Neural progenitor cell (in vitro differentiated cells): ENCODE measurements at places on chromosomes 7 and 10.

DNA sequence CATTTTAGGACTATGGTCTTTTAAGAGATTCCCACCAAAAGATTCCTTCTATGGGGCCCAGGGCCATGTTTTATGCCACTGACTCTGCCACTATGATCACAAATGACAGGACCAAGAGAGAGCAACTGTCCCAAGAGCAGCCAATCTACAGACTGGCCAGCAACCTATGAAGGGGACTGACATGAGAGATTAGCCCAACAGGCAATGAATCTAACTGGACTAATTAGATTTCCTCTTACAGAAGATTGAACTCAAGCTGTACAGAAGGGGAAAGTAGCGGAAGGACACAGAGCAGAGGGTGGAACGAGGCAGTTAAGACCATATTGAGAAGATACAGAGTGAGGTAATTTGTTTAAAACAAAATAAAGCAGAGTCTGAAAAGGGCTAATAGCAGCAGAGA, 25.8 kb downstream of the ZNF800 start:
- DNase-seq = no peak

GRCh38 chr7:40645197-40645596, 510.4 kb downstream of the SUGCT start:
- no peak for DNase-seq

DNA sequence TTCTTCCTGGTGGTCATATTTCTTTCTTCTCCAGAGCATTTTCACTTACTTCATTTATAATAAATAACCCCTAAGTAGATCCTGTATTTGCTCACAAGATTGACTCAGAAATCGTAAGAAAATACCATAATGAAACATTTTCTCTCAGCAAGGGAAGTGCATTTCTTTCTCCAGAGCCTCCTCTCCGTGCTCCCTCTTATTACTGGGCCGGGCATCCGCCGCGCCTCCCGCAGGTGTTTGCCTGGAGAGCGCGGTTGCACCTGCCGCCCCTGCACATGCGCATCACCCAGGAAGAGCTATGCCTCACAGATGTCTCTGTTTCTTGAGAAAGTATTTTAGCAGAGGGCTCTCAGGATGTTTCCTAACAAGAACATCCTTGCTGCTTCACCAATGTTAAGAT, 509.2 kb downstream of the TCERG1L start:
- DNase-seq = no peak

- no peak for DNase-seq
These were observed 4.2 kb downstream of the GTPBP4 start for GRCh38 chr10:992467-992866.

DNA sequence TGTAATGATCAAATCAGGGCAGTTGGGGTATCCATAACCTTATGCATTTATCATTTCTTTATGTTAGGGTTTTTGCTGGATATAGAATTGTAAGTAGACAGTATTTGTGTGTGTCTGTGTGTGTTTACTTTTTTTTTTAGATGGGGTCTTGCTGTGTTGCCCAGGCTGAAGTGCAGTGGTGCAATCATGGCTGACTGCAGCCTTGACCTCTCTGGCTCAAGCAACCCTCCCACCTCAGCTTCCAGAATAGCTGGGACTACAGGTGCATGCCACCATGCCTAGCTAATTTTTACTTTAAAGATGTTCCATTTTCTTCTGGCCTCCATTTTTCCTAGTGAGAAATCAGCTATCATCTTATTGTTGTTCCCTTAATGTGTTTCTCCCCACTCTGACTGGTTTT, 10.1 kb upstream of the RHEB start:
- DNase-seq = no peak

DNA sequence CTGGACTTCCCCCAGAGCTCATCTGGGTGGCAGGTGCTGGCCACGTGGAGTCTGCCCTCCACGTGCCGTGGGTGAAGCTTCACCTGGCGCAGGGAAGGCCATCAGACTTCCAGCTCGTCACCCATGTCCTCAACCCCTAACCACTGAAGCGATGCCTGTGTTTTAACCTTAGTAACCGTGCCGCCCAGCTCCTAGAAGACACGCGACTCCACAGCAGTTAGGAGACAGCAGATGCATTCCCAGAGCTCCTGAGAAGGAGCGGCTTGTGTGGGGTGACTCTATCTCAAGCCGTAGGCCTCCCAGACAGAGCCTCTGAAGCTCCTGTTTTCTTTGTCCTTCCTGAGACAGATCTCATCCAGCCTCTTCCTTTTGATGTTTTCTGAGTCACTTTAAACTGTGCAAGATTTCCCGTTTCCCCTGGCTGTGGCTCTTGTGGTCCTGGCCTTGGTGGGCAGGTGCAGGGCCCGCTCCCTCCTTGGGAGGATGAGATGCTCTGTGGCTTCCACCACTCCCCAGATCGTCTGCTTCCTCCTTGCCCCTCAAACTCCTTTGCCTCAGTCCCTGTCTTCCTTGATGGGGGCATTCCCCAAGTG, 41.4 kb upstream of the AP5Z1 start:
- DNase-seq = no peak

DNA sequence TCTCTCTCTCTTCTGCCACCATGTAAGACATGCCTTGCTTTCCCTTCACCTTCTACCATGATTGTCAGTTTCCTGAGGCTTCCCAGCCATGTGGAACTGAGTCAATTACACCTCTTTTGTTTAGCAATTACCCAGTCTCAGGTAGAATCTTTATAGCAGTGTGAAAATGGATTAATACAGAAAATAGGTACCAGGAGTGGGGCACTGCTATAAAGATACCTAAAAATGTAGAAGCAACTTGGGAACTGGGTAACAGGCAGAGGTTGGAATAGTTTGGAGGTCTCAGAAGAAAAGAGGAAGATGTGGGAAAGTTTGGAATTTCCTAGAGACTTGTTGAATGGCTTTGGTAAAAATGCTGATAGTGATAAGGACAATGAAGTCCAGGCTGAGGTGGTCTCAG, 15.6 kb downstream of the GALNTL5 start:
- no peak for DNase-seq

DNA sequence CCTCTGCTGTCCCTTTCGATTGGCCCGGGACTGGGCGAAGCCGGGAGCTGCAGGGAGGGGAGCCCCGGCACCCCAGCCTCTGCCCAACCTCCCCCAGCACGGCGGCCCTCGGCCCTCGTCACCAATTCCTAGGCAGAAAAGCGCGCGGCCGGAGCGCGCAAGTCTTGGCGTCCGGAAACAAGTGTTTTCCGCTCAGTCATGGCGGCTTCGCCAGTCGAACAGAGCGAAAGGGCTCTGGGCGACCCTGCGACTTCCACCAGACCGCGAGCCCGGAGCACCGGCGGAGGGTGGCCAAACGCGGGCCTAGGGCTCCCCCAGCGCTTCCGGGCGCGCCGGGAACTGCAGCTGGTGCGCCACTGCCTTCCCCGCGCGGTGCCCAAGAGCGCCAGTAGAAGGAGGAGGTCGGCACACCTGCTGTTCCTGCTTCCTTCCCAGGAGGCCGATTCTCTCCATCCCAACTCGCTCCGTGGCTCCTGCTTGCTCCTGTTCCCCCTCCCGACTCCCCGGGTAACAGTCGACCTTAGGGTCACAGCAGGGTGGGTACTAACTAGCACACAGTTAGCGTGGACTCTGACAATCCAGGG, 729.9 kb downstream of the ZWINT start:
- peak; percentile 93 for DNase-seq

GRCh38 chr7:104296266-104296665, 32.1 kb upstream of the LHFPL3 start:
- no peak for DNase-seq

- no peak for DNase-seq
These were observed 179.6 kb upstream of the MKI67 start for GRCh38 chr10:128305601-128306345.

DNA sequence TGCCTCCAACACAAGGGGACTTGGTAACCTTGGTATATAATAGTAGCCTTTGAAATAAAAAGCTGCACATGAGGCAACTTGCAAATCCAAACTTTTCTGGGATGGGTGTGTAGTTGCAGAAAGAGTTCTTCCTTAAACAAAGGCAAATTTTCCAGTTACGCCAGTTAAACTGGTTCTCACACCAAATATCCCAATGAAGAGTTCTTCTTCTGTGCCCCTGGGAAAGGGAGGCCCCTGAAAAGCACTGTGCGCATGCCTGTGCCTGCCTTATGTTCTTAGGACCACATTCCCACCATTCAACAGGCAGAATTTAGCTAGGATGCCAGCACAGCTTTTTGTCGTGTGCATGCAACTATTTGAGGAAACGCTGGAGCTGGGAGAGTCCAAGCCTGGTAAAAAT, 164.8 kb upstream of the SLC25A13 start:
- peak; percentile 2 for DNase-seq

GRCh38 chr7:16051561-16052255, 365.2 kb upstream of the MEOX2 start:
- DNase-seq = no peak

DNA sequence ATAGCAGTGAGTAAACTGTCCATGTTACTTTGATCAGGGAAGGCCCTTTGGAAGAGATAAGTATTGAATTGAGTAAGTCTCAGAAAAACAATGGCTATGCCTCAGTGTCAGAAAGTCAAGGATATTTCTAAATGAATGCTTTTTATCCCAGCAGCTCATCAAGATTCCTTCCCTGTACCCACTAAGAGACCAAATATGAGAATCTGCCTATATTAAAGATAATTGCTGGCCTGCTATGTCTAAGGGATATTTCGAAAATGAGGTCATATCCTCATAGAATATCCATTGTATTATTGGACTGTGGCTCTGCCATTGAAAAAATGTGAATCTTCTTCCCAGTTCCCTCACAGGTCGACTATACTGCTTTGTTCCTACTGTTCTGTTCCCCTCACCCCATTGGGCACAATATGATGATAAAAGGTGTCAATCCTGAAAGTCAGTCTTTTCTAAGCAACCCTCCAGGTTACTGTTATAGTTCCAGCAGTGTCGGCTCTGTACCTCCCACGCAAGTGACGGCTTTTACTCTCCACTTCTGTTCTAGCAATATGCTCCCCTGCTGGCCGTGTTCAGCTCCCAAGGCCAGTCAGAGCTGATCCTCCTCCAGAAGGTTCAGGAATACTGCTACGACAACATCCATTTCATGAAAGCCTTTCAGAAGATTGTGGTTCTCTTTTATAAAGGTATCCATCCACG, 51.7 kb downstream of the BZW2 start:
- DNase-seq = no peak

GRCh38 chr7:151073990-151074389, 6.6 kb downstream of the FASTK start:
- no peak for DNase-seq

DNA sequence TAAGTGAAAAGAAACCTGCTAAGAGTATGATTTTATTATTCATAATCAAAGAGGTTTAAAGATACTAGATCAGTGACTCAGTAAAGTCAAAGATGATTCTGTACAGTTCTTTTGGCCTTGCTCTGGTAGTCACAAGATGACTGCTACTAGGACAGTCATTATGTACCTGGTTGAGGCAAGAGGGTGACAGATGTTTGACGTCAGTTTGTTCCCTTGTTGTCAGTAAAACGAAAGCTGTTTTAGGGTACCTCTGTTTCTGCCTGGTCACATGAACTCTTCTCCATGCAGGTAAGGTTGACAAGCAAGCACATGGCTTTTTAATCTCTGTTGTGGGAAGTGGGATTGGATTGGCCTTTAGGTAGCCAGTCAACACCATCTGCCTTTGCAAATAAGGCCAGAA, 308.0 kb downstream of the EXOC4 start:
- DNase-seq = no peak

GRCh38 chr7:129101746-129102145, 42.8 kb upstream of the TSPAN33 start:
- DNase-seq = no peak

GRCh38 chr7:5367661-5368060, 56.0 kb downstream of the TNRC18 start:
- DNase-seq = no peak

- DNase-seq = no peak
These were observed 31.1 kb downstream of the ENKUR start for GRCh38 chr10:24984906-24985305.

DNA sequence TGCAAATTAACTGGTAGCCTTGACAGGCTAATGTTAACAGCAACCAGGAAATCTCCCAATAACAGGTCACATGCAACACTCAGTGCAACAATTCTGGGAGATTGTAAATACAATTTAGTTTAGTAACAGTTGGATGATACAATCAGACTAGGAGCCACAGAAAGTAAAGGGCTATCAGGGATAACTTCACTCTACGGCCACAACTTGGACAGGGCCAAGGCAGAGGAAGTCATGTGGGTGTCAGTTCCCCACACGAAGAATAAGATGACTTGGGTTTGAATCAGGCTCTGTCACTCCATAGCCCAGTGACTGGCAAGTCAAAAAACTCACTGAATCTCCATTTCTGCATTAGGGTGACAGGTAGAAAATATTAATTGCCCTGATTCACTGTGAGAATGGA, 217.3 kb upstream of the CCDC6 start:
- no peak for DNase-seq

GRCh38 chr10:91883549-91884444, 25.5 kb downstream of the FGFBP3 start:
- peak; percentile 81 for DNase-seq

DNA sequence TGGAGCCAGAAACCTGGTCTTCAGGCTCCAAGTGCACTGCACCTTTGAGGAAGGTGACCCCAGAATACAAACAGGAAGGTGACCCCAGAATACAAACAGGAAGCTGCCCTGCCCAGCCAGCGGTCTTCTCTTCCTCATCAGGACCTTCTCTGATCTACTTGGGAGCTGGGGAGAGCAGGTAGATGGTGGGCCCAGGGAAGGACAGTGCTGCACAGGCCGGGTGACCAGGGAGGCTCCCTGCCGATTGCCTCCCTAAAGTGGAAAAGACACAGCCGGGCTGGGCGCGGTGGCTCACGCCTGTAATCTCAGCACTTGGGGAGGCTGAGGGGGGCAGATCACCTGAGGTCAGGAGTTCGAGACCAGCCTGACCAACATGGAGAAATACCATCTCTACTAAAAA, 151.8 kb upstream of the CHST15 start:
- no peak for DNase-seq

DNA sequence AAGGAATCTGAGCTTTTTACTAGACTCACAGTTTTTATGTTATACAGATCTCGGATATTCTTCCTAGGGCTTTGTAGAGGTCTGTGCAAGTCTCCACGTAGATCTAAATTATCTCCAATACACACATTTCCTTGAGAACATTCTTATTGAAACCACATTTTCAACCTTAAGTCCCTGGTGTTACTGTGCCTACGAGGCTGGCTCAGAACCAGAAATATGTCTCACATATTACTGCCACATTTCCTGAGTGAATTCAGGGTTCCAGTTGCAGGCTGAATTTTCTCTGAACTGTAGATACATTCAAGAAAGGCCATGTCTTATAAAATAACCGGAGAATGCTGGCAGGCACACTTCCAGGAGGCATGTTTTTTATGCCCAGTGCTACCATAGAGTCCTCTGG, 46.5 kb downstream of the INHBA start:
- DNase-seq = no peak

DNA sequence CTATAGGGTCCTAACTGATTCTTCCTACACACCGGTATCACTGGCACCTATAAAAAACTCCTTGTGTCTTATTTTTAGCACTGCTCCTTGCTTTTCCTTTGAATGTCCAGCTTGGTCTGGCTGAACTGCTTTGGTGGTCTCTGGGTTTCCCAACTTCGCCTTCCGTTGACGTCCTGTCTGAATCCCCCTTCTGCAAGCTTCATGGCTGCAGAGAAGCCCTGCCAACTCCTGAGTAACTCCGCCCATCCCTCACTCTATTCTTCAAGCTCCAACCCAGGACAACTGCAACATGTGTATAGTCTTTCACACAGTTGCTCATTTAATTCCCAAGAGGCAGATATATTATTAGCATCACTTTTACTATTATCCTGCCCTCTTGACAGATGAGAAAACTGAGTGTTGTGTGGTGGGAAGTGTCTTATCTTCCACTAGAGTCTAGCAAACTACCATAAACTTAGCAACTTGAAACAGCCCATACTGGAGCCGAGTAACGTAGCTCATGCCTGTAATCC, 40.9 kb downstream of the MTURN start:
- no peak for DNase-seq

GRCh38 chr10:104406715-104407650, 53.4 kb downstream of the CFAP58 start:
- peak; percentile 62 for DNase-seq
